ENCODE measurements at places on chromosomes 2 and 18.
A peak's percentile ranks its signal among the peaks of the same experiment; 100 is the strongest.

- peak; percentile 61 for DNase-seq
These were observed 4.8 kb downstream of the VWA3B start for GRCh38 chr2:98091738-98092137.

GRCh38 chr2:102922321-102922720 is 160.5 kb downstream of the TMEM182 start:
- DNase-seq = no peak

DNA sequence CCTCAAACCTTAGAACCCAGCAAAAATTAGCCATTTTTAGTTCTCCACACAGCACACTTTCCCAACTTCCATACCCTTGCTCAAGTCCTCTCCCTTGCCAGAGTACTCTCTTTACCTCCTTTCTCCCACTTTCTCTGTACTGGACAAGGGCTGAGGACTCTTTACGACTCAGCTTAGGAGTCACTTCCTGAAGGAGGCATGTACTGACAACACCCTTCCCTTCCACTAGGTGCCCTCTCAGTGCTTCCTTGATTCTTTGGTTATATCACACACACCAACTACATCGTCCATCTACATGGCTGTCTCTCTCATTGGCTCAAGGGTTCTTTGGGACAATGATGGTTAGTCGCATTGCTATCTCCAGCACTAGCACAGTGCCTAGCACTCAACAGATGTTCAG is 5.2 kb upstream of the C18orf63 start:
- peak; percentile 48 for DNase-seq

GRCh38 chr2:100321866-100322820 is at the start of gene LONRF2:
LONRF2 (minus strand) TSS chr2:100322501; CDS start chr2:100322093, 408 bp downstream.
- peak; percentile 2 for DNase-seq

DNA sequence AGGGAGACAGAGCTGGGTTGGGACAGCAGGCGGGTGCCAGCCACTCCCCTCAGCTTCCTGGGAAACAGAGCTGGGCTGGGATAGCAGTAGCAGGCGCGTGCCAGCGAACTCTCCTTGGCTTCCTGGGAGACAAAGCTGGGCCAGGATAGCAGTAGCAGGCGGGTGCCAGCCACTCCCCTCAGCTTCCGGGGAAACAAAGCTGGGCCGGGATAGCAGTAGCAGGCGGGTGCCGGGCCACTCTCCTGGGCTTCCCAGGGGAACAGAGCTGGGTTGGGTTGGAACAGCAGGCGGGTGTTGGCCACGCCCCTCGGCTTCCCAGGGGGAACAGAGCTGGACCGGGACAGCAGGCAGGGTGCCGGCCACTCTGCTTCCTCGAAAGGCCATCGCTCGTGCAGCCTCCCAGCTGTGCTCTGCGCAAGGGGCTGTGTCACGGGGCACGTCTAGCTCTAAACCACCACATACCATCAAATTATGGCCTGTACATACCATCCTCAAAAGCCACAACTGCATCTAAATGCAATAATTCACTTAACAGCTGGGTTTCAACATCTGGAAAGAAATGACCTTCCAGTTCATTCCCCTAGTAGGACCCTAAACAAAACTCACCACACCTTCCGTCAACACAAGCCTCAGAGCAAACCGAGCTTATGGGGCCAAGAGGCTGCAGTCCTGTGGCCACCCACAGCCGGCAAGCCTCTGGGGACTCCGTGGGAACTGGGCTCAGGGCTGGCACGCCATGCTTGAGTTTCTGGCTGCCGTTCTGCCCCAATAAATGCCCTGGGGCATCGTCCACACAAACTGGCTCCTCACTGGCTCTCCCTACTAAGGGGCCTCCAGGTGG is 228.3 kb downstream of the TWIST2 start:
- DNase-seq = no peak
